Body of pancreas (tissue), 4 donors: ENCODE measurements at places on chromosomes 11 and 22. TPM values are rescaled to one million over a fixed set of nuclear protein-coding genes. Genes with fewer than 3 reads are reported as not detected.

Gene APOBEC3A
- total RNA-seq, result not detected

DNA sequence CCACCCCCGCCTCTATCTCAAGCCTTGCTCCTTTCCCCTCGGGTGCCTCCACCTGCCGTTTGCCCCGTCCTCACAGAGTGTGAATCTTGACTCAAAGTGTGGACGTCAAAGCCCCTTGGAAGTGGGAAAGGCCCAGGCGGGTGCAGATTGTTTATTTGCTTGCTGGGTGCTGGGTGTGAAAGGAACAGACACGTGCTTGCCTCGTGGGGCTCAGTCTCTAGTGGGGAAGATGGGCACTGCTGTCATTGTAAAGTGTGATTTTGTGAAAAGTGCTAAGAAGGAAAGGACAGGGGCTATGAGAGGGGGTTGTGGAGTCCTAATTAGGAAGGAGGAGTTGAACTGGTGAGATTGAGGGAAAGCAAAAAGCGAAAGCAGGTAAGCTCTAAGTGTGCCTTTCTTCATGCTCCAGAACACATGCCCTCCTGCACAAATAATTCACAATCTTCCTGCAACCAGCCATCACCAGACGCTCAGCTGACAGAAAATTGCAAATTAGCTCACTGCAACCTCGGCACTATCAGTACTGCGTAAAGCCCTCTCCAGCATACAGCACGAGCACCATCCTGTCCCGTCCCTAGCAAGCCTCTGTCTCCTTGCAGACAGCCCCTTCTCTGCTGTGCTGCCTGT is 9.7 kb upstream of the GCAT start:
- no peak overlapping the region for H3K27ac ChIP-seq
- no peaks in the 10 kb centered on the region for H3K36me3 ChIP-seq
- peaks cover 14% of the 10 kb centered on the region for H3K4me1 ChIP-seq
- no peak overlapping the region for H3K4me3 ChIP-seq
- no peak for DNase-seq

Gene FCHSD2
- 8.0 TPM for total RNA-seq

- H3K36me3 ChIP-seq, result no peaks in the 10 kb centered on the region
- no peaks in the 10 kb centered on the region for H3K27me3 ChIP-seq
- no peak for DNase-seq
These were observed 10.8 kb downstream of the PRR5L start for GRCh38 chr11:36306888-36307287.

GRCh38 chr11:63243533-63243932 is at the start of gene SLC22A25:
TSS of gene SLC22A25 (minus strand) at chr11:63243599. CDS start at chr11:63229652, 13,947 bp downstream.
- H3K4me3 ChIP-seq, result no peak within 1 kb of the TSS
- no peaks in the 10 kb centered on the region for H3K36me3 ChIP-seq
- no peak within 1 kb of the TSS for H3K27ac ChIP-seq
- DNase-seq, result no peak

GRCh38 chr11:75148436-75148983 is 2.4 kb upstream of the SLCO2B1 start:
- no peak overlapping the region for H3K4me3 ChIP-seq
- no peaks in the 10 kb centered on the region for H3K36me3 ChIP-seq
- no peak for DNase-seq

GRCh38 chr11:20002312-20003216 is 157.7 kb downstream of the DBX1 start:
- H3K4me1 ChIP-seq, result peaks cover 60% of the 10 kb centered on the region
- no peaks in the 10 kb centered on the region for H3K36me3 ChIP-seq
- no peaks in the 10 kb centered on the region for H3K27me3 ChIP-seq
- no peak overlapping the region for H3K4me3 ChIP-seq
- DNase-seq, result peak; percentile 44

DNA sequence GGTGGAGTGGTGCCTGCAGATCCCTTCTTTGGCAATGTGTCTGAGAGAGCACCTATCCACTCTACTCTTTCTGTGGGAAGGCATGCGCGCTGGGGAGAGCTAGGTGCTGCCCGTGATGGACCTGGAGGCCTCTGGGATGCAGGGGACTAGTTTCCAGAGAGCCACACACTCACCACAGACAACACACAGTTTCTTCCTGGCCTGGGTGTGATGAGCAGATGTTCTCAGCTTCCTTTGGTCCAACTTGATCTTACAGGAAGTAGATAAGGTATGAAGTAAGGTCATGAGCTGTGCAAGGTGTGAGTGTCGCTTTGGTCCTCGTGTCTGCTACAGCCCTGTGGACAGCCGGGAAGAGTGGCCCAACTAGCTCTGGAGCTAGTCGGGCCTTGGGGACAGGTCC is 27.3 kb upstream of the SUSD2 start:
- H3K36me3 ChIP-seq, result no peaks in the 10 kb centered on the region
- H3K4me3 ChIP-seq, result no peak overlapping the region
- DNase-seq, result no peak
- H3K27me3 ChIP-seq, result no peaks in the 10 kb centered on the region

DNA sequence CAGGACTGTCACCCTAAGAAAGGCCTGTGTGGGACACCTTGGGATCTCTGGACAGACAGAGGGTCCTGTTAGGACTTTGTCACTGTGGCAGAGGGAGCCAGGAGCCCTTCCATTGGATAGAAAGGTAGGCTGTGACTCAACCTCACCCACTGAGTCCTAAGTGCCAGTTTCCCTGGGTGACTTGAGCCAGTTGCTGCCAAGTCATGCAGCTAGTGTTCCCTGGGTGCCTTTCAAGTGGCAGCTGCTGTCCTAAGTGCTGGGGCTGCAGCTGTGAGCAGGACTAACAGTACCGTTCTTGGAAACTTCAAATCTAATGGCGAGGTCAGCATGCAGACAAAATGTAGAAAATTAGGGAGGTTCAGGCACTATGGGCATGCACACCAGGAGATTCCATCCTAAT is 393.7 kb downstream of the TMEM135 start:
- H3K36me3 ChIP-seq, result no peaks in the 10 kb centered on the region
- no peak overlapping the region for H3K27ac ChIP-seq
- H3K4me1 ChIP-seq, result no peaks in the 10 kb centered on the region
- no peak overlapping the region for H3K4me3 ChIP-seq
- no peaks in the 10 kb centered on the region for H3K27me3 ChIP-seq

DNA sequence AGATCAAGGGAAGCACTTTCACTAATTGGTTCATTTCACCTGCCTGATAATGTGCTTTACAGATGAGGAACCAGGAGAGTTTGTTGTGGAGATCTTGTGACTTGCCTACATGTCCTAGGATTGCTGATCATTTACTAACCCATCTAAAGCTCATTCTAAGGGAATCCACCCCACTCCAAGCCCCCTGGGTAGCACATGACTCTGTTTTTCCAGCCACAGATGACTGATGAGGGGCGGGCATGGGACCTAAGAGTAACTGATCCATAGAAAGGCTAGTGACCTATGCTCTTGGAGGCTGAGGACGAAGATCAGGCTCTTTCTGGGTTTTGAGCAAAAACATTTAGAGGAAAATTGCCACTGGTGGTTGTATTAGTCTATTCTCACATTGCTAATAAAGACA is 378.1 kb downstream of the CADM1 start:
- no peaks in the 10 kb centered on the region for H3K27me3 ChIP-seq
- H3K36me3 ChIP-seq, result no peaks in the 10 kb centered on the region
- no peak for DNase-seq
- no peak overlapping the region for H3K4me3 ChIP-seq

GRCh38 chr11:11975201-11976092 is 33.0 kb downstream of the DKK3 start:
- H3K4me3 ChIP-seq, result no peak overlapping the region
- H3K4me1 ChIP-seq, result peaks cover 43% of the 10 kb centered on the region
- H3K27ac ChIP-seq, result no peak overlapping the region
- no peaks in the 10 kb centered on the region for H3K27me3 ChIP-seq
- H3K36me3 ChIP-seq, result no peaks in the 10 kb centered on the region
- DNase-seq, result no peak

DNA sequence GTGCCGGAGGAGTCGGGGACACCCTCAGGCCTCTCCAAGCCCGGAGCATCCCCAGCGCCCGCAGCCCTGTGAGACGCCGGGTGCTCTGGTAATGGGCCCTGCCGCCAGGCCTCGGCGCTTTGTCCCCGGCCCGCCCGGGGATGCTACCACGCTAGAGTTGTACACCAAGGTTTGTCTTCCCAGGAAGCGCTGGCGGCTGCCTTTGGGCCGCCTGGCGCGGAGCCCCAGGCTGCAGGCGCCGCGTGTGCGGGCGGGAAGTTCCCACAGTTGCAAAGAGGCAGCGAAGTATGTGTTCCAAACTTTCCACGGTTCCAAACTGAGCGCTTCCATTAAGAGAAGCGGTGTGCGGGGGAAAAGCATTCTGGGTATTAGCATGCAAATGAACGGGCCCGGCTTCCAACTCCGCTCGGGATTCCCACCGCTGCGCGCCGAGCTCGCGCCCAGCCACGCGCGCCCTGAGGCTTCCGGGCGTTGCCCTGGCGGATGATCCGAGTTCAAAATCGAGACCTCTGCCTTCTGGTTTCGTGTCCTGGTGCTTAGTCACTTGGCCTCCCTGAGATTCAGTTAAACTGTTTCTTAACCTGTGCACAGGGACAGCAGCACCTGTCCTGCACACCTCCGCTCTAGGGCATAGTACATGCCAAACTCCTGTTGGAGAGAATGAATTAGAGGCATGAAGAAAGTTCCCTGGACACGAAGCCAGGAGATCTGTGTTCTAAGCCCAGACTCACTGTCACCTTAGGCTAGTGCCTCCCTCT is 1.3 kb upstream of the PATZ1 start:
- no peaks in the 10 kb centered on the region for H3K36me3 ChIP-seq
- peak; percentile 73 for DNase-seq
- peak overlapping the region; percentile 88 for H3K27ac ChIP-seq
- no peaks in the 10 kb centered on the region for H3K27me3 ChIP-seq
- H3K4me1 ChIP-seq, result peaks cover 55% of the 10 kb centered on the region

Gene ACO2
- total RNA-seq, result 75.5 TPM

GRCh38 chr11:79152511-79152910 is 288.3 kb downstream of the TENM4 start:
- H3K4me3 ChIP-seq, result no peak overlapping the region
- no peaks in the 10 kb centered on the region for H3K36me3 ChIP-seq
- no peaks in the 10 kb centered on the region for H3K27me3 ChIP-seq
- DNase-seq, result no peak
- H3K4me1 ChIP-seq, result no peaks in the 10 kb centered on the region
